ENCODE measurements at places on chromosomes 3 and 15. TPM values are rescaled to one million over a fixed set of nuclear protein-coding genes. Genes with fewer than 3 reads are reported as not detected.

The PIF1 gene
- 1.2 TPM for total RNA-seq

The RGMA gene
- total RNA-seq, result 16.2 TPM

The GPR176 gene
- total RNA-seq, result 32.7 TPM

The CPN2 gene
- total RNA-seq, result not detected

The PAQR5 gene
- total RNA-seq, result 1.5 TPM

The RASGRP1 gene
- total RNA-seq, result 12.5 TPM

The LSMEM2 gene
- total RNA-seq, result not detected

The CD96 gene
- total RNA-seq, result 0.25 TPM

The ADAMTS9 gene
- total RNA-seq, result 20.7 TPM

The ARGFX gene
- not detected for total RNA-seq

The SPINT1 gene
- 1.5 TPM for total RNA-seq

The PXYLP1 gene
- total RNA-seq, result 33.7 TPM

The POPDC2 gene
- 1.5 TPM for total RNA-seq

The SLC22A13 gene
- total RNA-seq, result under 0.01 TPM

The CCR3 gene
- not detected for total RNA-seq

The GOLGA8J gene
- not detected for total RNA-seq

The ARL8B gene
- total RNA-seq, result 75.2 TPM

The AGBL1 gene
- 0.98 TPM for total RNA-seq

The MAPKAPK3 gene
- 4.2 TPM for total RNA-seq

The PPIP5K1 gene
- 20.4 TPM for total RNA-seq

The KIF15 gene
- 6.4 TPM for total RNA-seq

The TRIM71 gene
- 2.5 TPM for total RNA-seq

The MON1A gene
- total RNA-seq, result 9.1 TPM

The IL5RA gene
- total RNA-seq, result 0.49 TPM

The TM4SF4 gene
- not detected for total RNA-seq

The PRR20G gene
- not detected for total RNA-seq

The ACSBG1 gene
- 3.0 TPM for total RNA-seq

The EIF4E3 gene
- total RNA-seq, result 21.4 TPM

The PLA2G4E gene
- total RNA-seq, result not detected

The TNNC1 gene
- 0.49 TPM for total RNA-seq

The WNT5A gene
- total RNA-seq, result 8.1 TPM

The GHRL gene
- total RNA-seq, result 0.25 TPM

The DNAH1 gene
- 1.7 TPM for total RNA-seq

The CCDC33 gene
- total RNA-seq, result 0.25 TPM

The CACNA2D3 gene
- 23.4 TPM for total RNA-seq

The MCF2L2 gene
- 32.5 TPM for total RNA-seq

The STAC gene
- 3.9 TPM for total RNA-seq

The DISP2 gene
- total RNA-seq, result 20.9 TPM

The LMAN1L gene
- total RNA-seq, result not detected

The SI gene
- not detected for total RNA-seq

The HCLS1 gene
- 0.74 TPM for total RNA-seq

The PLCD1 gene
- 5.7 TPM for total RNA-seq

The ZIC4 gene
- total RNA-seq, result 1.5 TPM

The DAG1 gene
- 28.0 TPM for total RNA-seq

The ZNF717 gene
- 14.8 TPM for total RNA-seq

The MORC1 gene
- under 0.01 TPM for total RNA-seq

The RETNLB gene
- total RNA-seq, result not detected

The PODXL2 gene
- total RNA-seq, result 178 TPM

The PRICKLE2 gene
- 78.7 TPM for total RNA-seq

The SENP7 gene
- total RNA-seq, result 63.2 TPM

The PLCL2 gene
- total RNA-seq, result 73.0 TPM

The GPR149 gene
- 1.7 TPM for total RNA-seq

The GHSR gene
- total RNA-seq, result not detected

The SH3GL3 gene
- total RNA-seq, result 129 TPM

The CALML4 gene
- 2.5 TPM for total RNA-seq

The GOLGA8S gene
- total RNA-seq, result under 0.01 TPM

All from temporal lobe (tissue), 4 donors.